ENCODE measurements at places on chromosomes 12 and 14.
A peak's percentile ranks its signal among the peaks of the same experiment; 100 is the strongest.

DNA sequence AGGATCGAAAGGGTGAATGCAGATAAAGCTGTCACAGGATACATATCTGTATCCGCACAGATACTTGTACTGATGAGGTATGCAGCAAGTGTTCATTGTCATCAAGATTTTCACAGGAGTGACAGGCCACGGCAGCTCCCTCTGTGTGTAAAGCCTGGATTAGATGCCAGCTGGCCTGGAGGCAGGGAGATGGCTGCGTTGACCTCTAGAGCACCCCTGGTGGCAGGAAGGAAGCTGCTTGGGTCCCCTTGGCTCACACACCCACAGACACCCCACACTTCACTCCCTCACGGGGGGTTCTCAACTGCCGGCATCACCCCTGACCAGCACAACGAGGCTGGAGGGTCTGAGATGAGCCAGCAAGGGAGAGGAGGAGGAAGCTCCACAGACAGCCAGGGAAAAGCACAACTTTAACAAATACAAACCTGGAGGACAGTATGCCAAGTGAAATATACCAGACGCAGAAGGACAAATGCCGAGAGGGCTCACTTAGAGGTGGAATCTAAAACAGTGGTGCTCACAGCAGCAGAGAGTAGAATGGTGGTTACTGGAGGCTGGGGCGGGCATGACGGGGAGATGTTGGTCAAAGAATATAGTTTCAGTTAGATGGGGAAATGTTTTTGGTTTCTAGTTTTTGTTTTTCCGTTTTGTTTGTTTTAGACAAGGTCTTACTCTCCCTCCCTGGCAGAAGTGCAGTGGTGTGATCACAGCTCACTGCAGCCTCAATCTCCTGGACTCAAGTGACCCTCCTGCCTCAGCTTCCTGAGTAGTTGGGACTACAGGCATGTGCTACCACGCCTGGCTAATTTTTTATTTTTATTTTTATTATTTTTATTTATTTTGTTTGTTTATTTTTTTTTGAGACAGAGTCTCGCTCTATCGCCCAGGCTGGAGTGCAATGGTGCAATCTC, 45.7 kb downstream of the TEAD4 start:
- peak; percentile 78 for DNase-seq

DNA sequence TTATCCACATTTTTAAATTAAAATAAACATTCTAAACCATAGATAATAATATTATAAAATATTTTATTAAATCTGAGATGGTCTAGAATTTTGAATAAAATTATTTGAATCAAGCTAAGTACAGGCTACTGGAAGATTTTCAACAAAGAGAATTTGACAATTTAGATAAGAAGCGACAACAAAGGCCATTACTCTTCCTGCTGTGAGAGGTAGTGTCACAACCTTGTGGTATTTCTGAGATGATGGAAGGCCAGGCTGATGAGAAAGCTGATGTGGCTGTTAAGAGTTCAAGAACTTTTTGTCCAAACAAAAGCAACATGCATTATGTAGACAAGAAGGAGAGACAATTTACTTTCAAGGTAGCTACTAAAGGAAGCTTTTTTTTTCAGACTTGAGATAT, 43.7 kb upstream of the CNTN1 start:
- no peak for DNase-seq

DNA sequence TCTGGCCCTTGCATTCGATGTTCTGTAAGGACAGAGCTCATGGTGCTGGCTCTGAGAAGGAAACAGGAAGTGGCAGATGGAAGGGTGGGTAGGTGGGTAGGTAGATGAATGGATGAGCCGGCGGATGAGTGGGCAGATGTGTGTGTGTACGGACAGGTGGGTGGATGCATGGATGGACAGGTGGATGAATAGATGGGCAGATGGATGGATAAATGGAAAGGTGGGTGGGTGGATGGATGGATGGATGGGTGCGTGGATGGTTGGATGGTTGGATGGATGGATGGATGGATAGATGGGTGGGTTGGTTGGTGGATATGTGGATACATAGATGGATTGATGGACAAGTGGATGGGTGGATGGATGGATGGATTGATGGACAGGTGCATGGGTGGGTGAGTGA, 27.6 kb upstream of the PPP1R13B start:
- DNase-seq, result no peak

DNA sequence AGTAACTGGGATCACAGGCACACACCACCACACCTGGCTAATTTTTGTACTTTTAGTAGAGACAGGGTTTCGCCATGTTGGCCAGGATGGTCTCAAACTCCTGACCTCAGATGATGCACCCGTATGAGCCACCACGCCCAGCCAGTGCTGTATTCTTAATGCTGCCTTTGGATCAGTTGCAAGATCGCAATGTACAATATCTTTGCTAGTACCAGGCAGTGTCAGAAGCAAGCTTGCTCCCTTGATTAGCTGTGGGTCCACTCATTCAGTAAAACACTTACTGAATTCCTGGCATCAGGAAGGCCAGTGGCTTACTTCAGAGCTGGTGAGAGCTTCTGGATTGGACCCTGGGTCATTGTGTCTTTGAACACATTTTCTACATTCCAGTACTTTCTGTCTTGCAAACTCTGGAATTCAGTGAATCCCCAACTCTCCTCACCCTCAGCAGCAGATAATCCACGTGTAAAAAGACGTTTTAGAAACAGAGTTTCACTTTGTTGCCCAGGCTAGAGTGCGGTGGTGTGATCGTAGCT, 1183.7 kb downstream of the AACS start:
- DNase-seq, result no peak

GRCh38 chr14:58200480-58200841, 512 bp downstream of the ACTR10 start:
- no peak for DNase-seq

- no peak for DNase-seq
Measured at GRCh38 chr14:53570411-53571387, 385.9 kb downstream of the BMP4 start.

- DNase-seq, result no peak
Measured at GRCh38 chr12:14959126-14959440, 2.3 kb downstream of the ARHGDIB start.

GRCh38 chr12:552466-552865, 92.7 kb downstream of the B4GALNT3 start:
- DNase-seq, result no peak

DNA sequence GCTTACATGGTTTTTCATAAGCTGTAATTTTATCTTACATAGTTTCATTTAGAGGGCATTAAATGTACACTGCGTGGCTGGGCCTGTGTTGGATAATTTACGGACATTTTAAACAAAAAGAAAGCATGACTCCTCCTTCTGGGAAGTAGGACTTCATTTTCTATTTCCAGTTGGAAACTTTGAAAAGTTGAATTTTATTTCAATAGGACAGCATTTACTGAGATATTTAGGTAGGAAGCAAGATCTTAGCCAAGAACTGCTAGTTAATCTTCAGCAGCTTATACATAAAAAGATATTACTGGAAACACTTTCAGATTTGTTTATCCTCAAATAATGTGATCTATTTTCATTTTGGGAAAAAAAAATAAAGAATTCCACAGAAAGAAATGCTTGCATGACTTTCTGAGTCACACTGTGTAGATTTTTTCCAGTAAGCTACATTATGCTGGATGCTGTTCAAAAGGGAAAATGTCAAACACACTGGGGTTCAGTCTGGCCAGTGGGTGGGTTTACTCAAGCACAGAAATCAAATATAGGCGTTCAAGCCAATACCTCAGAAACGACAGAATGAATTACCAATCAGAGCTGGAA, 239.4 kb upstream of the KRR1 start:
- DNase-seq, result no peak

DNA sequence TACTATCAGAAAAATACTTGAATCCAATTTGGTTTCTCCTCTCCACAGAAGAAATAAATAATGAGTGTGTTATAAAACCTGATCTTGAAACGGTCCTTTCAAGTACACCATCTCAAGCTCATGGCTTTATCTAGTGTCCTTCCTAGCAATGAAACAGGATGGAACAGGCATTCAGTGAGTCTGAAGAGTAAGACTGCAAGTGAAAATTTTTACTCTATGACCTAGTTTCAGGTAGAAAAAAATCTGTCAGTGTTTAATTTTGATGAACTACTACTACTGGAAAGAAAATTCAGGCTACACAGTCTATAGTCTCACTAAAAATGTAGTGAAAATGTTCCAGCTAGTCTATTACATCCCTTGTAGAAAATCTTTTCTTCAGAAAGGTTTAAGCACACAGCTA, 7.7 kb downstream of the CBX5 start:
- DNase-seq, result no peak

DNA sequence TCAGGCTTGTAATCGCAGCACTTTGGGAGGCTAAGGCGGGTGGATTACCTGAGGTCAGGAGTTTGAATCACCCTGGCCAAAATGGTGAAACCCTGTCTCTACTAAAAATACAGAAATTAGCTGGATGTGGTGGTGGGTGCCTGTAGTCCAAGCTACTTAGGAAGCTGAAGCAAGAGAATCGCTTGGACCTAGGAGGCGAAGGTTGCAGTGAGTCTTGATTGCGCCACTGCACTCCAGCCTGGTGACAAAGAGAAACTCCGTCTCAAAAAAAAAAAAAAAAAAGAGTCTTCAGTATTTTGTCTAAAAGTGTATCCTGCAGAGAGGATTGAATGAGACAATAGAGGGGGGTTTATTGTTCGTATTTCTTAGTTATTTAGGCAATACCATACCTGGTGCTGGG, 25.3 kb downstream of the FOXA1 start:
- DNase-seq, result no peak

GRCh38 chr12:57719777-57720605, 18.6 kb downstream of the AGAP2 start:
- DNase-seq, result no peak

DNA sequence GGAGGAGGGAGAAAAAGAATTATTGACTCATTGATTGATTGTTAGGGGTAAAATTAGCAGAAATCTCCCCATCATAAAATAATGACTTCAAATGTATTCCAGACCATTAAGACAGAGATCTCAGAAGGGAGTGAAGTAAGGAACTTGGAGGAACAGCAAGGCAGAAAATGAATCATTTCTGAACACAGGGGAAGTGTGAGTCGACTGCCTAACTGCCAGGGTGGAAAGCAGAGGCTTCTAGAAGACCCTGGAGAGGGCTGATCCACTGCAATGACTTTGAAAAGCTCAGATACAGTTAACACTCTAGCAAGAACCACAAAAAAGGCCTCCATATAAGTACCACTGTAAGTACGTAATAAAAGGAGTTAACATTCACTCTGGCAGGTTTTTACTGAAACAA, 9.7 kb downstream of the GLTP start:
- DNase-seq, result no peak

GRCh38 chr12:50220363-50220995, 53.3 kb upstream of the CERS5 start:
- DNase-seq, result no peak

- DNase-seq, result no peak
Measured at GRCh38 chr14:102180248-102180998, 40.7 kb downstream of the WDR20 start.

DNA sequence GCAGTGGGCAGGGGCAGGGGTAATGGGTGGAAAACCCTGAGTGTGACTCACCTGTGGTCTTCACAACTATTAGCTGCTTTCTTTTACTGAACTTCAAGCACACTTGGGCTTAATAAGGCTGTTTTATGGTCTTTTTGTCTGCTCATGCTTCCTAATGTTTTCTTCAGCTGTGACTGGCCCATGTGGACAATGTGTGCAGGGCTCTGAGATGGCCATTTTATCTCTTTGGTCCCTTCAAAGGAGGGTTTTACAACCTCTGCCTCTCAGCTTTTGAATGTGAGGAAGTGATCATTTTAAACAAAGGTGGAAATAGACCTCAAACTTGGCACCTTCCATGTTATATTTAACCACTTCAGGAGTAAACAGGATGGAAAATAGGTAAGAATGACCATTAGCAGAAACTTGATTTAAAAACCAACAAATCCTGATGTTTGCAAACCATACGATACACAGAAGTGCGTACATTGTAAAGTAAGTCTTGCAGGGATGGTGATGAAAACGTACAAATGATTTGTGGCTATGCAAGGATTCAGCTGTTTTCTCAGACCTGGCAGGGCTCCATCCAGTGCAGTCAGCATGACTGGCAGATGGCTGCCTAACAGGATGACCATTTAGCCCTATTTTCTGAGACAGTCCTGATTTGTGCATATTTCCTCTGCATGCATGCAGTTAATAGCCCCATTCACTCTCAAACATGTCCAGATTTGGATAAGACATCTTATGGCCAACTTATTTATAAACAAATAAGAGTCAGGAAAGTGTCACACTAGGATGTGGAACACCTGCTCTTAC, 103.2 kb downstream of the SLC38A4 start:
- DNase-seq, result no peak

DNA sequence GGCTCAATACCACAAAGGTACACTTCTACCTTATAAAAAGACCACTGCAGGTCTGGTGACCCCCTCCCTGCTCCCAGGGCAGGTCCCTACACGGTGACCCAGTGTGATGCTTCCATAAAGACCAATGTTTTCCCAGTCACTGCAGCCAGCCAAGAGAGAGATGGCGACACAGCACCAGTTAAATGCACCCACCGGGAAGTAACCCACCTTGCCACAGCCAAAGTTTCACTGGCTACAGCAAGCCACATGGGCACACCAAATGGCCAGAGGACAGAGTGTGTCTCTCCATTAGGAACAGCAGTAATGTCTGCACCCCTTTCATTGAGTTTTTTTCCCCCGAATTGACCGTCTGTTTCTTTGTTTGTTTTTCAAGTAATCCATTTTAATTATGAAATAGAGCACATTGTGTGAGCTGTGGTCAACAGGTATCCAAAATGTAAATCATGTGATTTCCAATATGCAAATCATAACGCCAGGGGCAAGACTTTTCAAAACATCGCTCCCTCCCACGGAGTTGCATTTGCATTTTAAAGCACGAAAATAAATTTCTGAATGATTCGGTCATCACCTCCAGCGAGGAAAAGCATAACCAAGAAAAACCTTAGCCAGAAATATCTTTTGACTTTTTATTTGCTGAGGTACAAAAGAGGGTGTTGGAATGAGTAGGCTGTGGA, 48.9 kb upstream of the EML1 start:
- DNase-seq, result no peak

DNA sequence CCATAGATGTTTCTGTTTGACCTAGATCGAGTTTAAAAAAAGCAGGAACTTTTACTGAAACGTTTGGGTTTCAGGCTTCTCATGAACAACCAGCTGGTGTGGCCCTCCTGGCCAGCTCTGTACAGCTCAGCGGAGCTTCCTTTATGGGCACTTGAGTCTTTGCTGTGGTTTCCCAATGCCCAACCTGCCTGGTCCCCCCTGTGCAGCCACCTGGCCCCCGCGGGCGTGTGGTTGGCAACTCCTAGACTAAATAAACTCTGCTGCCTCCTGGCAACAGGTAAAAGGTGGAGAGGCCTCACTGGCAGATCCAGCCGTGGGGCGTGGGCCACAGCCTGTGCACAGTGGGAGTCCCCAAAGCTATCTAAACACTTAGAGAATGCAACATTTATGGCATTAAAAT, 38.7 kb downstream of the ADGRD1 start:
- no peak for DNase-seq

- DNase-seq, result no peak
Measured at GRCh38 chr14:65414961-65415589, 2.5 kb downstream of the FUT8 start.
